ENCODE measurements at places on chromosomes 5 and 9.

GRCh38 chr5:160445132-160445531 lies 23.5 kb downstream of the PTTG1 start:
- DNase-seq = no peak

DNA sequence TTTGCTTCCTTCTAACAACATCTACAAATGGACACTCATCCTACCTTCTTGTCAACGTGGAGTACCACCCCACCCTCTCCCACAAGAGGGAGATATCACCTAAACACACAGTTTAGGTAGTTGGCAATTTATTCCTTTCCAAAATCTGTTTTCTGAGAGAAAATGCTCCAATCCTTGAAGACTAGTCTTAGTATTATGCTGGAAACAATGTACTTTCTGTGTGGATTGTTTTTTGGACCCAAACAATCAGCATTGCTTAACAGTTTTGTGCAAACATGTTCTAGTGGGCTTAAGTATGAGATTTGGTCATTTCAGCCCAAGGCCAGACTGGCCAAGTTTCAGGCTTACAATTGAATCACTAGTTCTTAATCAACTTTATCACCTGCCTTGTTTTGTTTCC lies 359.1 kb downstream of the ARHGEF28 start:
- no peak for DNase-seq

DNA sequence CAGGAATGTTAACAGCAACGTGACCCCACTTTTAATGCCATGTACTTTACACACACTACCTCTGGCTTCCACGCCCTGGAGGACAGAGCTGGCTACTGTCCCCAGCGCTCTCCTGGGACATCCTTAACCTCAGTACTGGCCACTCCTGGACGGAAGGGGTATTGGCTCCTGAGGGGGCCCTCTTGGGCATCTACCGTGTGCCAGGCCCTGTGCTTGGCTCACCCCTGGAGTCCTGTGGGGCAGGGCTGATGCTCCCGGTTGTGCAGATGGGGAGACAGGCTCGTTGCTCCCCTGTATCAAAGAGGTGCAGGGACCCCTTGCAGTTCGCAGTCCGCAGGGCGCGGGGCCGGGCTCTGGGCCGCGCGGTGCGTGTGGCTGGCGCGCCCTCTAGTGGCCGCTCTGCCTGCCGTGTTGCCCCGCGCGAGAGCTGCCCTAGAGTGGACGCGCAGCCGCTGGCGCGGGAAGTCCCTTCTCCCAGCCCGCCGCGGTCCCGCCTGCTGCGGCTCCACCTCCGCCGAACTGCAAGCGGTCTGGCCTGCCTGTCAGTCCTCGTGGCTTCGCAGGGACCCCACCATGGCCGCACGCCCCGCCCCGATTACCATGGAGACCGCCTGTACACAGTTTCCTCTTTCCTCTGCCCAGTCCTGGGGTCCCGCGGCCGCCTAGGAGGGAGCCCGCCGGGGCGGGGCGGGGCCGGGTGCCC lies at the start of gene WDR38:
TSS of gene WDR38 (plus strand) at position 632 of the 703 bp plus-strand sequence. CDS start 72 bp downstream, outside the sequence.
- DNase-seq = peak; percentile 55

GRCh38 chr5:139075066-139076050 lies 122.8 kb downstream of the SIL1 start:
- no peak for DNase-seq

DNA sequence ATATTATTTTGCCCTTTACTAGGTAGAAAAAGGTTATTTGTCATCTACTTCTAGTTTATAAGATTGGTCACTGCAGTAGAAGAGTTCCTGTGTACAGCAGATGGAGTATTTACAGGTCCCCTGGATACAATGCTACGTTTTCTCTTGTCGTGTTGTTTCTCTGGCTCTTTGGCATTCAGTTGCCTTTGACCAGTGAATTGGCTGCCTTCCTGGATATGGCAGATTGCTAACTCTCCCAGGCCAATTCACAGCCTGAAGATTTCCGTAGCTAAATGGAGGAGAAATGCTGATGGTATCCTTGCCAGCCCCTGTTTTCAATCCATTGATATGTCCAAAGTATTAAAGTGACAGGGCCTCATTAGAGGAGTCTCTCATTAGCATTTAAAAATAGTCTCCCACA lies 32.5 kb upstream of the GNAQ start:
- DNase-seq = no peak

GRCh38 chr9:86945728-86946200 lies 1.5 kb downstream of the GAS1 start:
- DNase-seq = no peak

All from MV-4-11 (cell line).